ENCODE measurements at places on chromosomes 3 and 15.

- DNase-seq: no peak
Observed at GRCh38 chr3:171451915-171452314, 8.3 kb downstream of the TNIK start.

- no peak for DNase-seq
Observed at GRCh38 chr3:72271216-72271615, 486.3 kb upstream of the PROK2 start.

DNA sequence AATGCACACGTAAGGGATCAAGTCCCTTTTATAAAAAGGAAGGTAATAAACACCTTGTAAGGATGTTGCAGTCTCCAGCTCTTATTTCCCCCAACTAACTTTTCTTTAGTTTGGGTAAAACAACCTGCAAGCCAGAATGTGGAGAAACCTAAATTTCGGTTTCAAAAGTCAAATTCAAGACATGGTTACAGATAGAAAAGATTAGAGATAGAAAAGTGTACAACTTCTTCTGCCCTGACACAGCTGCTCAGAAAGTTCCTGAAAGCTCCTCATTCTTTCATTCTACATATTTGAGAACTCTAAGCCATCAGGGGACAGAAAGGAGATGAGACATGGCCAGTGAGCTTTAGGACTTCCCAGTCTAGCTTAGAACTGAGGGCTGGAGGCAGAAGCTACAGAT is 574.9 kb downstream of the DIPK2A start:
- no peak for DNase-seq

GRCh38 chr3:25910997-25911396 is 121.1 kb downstream of the OXSM start:
- DNase-seq: no peak

DNA sequence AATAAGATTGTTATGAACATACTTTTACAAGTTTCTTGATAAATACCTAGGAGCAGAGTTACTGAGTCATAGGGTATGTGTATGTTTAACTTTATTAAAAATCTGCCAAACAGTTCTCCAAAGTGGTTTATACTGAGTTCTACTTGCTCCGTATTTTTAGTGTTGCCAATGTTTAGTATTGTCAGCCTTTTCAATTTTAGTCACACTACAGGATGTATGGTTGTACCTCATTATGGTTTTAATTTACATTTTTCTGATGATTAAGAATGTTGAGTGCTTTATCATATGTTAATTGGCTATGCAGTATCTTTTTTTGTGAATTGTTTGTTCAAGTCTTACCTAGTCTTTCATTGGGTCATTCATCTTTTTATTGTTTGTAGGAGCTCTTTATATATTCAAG is 4.3 kb downstream of the TMOD3 start:
- DNase-seq: no peak

GRCh38 chr15:74461847-74462511 is 1.0 kb upstream of the UBL7 start:
- DNase-seq: no peak

- no peak for DNase-seq
Observed at GRCh38 chr3:47761046-47761445, 20.6 kb downstream of the SMARCC1 start.

GRCh38 chr3:78183906-78184599 is 1144.2 kb downstream of the ROBO2 start:
- DNase-seq: no peak

GRCh38 chr3:56368846-56369245 is 99.4 kb downstream of the ERC2 start:
- no peak for DNase-seq

DNA sequence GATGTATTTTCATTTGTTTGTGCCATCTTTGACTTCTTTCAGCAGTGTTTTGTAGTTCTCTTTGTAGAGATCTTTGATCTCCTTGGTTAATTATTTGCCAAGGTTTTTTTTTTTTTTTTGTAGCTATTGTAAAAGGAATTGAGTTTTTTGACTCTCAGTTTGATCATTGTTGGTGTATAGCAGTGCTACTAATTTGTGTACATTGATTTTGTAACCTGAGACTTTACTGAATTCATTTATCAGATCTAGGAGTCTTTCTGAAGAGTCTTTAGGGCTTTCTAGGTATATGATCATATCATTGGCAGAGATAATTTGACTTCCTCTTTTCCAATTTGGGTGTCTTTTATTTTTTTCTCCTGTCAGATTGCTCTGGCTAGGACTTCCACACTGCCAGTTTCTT is 42.2 kb upstream of the POMGNT2 start:
- no peak for DNase-seq

GRCh38 chr15:69604072-69604411 is 151.4 kb downstream of the RPLP1 start:
- DNase-seq: no peak

DNA sequence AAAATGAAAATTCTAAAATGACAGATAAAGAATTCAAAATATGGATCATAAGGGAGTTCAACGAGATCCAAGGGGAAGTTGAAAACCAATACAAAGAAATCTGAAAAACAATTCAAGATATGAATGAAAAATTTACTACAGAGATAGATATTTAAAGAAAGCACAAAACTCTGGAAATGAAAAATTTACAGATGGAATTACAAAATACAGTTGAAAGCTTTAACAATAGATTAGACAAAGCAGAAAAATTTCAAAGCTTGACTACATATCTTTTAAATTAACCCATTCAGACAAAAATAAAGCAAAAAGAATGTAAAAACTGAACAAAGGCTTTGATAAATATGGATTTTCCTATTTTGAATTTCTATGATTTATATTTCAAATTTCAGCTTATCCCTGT is 211.1 kb downstream of the SLC9A9 start:
- DNase-seq: no peak

DNA sequence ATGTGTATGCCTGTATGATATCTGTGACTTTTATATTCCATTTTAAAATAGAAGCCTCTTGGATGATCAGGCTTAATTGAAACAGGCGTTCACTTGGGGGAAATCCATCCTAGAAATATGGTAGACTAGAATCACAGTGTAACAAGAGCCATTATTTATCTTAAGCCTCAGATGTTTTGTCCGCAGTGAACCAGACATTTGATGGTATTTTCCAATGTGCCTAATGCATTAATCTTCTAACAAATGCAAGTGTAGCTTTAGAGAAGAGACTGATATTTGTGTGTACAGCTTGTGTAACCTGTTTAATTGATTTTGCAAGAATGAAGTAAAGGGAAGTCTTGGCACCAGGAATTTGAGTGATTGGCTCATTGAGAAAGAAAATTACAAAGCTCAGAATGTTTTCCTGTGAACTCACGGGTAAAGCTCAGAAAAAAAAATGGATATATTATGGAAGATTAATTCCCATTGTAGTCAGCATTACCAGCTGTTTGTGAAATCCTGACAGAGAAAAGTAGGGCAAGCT is 155.7 kb downstream of the SV2B start:
- no peak for DNase-seq

DNA sequence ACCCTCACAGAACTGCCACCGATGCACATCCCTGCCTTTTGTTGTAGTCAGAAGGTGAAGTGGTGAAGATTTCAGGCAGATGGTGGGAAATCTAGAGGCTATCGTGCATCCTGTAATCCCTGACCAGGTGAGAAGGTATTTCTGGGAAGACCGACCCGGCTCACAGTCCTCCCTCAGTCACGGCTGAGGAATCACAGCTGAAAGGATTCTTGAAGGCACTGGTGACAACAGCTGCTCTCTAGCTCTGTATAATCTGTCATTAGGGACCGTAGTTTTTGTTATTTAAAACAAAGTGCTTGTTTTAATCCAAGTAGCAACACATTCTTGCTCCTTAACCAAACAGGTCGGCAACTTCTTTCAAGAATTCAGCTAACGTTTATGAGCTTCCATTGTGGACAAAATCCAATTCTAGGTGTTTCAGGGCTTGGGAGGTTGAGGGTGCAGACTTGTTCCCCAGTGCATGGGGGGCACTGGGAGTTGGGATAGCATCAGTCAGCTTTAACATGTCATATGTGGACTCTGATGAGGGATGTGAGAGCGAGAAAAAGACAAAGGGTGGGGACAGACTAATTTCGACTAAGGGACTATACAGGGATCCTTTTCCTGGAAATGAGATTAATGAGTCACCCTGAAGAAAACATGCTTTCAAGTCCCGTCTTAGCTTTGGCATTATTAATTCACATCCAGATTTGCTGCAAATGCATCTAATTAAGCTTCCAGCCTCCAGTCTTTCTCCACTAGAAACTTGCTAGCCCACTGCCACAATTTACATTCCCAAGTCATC is 141.0 kb upstream of the RASGRP1 start:
- DNase-seq: no peak

DNA sequence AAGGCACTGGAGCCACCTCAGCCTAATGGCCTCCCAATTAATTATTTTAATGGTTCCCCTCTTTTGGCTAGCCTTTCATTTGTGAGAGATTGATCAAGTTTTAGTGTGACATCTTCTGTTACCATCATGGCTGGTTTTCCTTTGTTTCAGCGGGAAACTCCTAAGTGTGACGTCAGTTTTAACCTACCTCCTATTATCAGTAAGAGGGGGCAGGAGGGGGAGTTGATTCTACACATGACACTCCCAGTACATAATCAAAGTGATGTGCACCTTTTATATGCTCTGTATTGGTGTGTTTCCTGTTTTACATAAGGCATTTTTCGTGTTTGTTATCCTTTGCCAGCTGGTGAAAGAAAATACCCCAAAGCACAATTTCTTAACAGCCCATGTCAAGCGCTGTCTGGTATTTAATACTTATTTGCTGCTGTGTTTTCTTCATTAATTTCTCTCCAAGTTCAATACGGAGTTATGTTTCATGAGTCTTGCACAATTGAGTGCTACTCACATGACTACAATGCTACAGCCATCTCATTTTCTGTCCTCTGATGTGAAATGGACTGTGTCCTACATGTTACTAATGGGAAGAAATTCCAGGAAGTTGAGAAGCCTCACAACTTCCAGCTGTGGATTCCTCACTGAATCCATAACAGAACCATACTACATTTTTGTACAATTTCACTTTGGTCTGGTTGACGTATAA is 52.2 kb upstream of the POLR2M start:
- DNase-seq: no peak

GRCh38 chr3:39050029-39050428 is 1.7 kb downstream of the SCN11A start:
- DNase-seq: no peak

Measured in effector memory CD8-positive, alpha-beta T cell (primary cell).